ENCODE measurements at places on chromosomes 2 and 18.

GRCh38 chr2:4175343-4175742, 472.0 kb downstream of the DCDC2C start:
- DNase-seq: no peak

GRCh38 chr2:40317046-40317445, 134.8 kb downstream of the SLC8A1 start:
- no peak for DNase-seq

DNA sequence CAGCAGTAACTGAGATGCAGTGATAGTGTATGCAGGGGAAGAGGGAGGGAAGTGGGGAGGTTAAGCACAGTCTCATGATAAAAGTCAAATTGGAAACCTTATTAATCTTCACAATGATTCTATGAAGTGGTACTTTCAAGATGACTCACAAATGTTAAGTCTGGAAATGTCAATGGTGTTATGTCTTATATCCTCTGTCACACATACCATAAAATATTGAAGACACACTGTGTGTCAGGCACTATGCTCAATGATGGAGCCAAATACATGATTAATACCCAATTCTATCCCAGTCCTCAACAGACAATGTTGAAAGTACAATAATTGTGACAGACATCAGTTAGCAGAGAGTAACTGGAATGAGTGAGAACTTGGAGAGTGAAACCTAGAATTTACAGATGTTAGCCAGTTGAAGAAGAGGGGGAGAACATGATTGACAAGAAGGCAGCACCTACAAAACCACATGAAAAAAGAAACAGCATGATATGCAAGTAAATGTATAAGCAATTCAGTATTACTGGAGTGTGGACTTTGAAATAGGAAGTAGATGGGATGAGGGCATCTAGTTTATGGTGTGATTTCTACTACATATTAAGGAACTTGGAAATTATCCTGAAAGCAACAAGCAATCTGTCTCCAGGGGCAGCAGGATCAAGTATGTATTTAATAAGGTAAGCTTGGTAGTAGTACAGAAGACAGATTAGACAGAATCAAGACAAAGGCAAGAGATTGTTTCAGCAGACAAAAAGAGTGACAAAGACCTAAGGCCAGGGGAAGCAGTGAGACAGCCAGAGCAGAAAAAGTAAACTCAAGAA, 107.6 kb downstream of the STRN start:
- no peak for DNase-seq

- DNase-seq: no peak
Observed at GRCh38 chr2:195543063-195543462, 114.0 kb upstream of the SLC39A10 start.

DNA sequence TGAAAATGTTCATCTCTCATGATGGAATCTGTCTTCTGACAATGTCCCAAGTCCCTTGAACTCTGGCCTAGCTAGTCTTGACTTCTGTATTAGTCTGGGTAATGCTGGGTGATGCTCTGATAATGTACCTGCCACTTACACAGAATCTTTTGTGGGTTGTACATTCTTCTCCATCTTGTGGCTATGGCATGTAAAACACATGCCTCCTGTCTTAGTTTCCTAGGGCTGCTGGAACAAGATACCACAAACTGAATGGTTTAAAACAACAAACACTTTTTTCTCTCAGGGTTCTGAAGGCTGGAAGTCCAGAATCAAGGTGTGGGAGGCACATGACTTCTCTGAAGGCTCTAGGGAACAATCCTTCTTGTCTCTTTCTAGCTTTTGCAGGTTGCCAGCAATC, 57.1 kb downstream of the RAPGEF4 start:
- DNase-seq: no peak

- DNase-seq: no peak
Observed at GRCh38 chr2:219459460-219460311, 25.0 kb downstream of the SPEG start.

DNA sequence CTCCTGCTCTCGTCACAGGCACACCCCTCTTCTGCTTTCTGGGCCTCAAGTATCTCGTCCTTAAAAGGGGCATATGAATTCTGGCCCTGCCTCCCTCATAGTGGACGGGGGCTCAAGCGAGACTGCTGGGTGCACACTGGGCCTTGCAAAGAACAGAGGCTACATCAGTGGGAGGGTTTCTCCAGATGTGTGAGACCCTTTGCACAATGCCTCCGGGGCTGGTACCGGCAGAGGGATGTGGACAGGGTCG, 25.0 kb downstream of the CRACDL start:
- no peak for DNase-seq

DNA sequence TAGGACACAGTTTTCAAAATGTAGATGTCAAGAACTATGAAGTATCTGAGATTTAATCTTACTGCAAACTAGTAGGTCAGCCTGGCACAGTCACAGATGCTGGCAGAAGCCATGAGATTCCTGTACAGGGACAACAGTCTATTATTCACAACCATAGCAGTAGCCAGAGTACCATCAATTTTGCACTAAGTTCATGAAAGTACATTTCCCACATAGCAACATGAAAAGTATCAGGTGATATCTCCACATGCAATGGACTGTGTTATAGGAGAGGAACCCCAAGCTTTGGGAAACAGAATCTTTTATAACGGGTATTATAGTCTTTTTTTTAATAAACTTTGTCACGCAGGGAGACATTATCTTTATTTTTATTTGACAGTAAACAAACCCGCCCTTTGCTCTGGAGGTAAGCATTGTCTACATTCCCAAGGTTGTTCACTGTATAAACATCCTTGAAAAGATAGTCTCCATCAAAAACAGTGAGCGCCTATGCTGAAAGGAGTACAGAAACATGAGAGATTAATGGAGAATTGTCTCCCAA, 33.4 kb upstream of the DPP4 start:
- no peak for DNase-seq

DNA sequence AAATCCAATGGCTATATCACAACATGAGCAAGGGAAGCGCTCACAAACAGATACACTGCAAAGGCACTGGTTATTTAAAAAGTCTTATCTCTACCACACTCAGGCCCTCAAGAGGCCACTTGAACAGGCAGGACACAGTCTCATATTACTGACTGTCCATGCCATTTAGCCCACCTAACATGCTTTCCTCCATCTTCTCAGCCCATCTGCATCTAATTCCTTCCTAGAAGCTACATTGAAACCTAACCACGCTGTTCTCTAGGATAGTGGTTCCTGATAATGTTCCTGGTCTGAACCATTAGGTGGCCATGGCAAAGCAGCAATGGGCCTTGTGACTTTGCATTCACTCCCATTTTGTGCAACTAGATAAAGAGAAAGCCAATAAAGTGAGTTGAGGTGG, 22.5 kb upstream of the NEB start:
- DNase-seq: no peak

GRCh38 chr2:39696101-39696553, 30.4 kb downstream of the TMEM178A start:
- DNase-seq: peak; percentile 55

- DNase-seq: no peak
Observed at GRCh38 chr2:10523406-10524189, 75.5 kb upstream of the ODC1 start.

DNA sequence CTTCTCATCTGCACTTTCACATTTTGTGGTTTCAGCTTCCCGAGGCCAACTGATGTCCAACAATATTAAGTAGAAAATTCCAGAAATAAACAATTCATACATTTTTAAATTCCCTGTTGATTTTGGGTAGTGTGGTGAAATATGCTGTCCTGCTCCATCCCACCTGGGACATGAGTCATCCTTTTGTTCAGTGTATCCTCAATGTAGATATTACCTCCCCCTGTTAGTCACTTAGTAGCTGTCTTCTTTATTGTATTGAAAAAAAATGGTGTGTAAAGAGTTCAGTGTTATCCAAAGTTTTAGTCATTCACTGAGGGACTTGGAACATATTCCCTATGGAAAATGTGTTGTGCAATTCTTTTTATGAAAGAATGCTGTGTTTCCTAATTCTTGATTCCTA, 348.1 kb downstream of the SOCS6 start:
- no peak for DNase-seq

DNA sequence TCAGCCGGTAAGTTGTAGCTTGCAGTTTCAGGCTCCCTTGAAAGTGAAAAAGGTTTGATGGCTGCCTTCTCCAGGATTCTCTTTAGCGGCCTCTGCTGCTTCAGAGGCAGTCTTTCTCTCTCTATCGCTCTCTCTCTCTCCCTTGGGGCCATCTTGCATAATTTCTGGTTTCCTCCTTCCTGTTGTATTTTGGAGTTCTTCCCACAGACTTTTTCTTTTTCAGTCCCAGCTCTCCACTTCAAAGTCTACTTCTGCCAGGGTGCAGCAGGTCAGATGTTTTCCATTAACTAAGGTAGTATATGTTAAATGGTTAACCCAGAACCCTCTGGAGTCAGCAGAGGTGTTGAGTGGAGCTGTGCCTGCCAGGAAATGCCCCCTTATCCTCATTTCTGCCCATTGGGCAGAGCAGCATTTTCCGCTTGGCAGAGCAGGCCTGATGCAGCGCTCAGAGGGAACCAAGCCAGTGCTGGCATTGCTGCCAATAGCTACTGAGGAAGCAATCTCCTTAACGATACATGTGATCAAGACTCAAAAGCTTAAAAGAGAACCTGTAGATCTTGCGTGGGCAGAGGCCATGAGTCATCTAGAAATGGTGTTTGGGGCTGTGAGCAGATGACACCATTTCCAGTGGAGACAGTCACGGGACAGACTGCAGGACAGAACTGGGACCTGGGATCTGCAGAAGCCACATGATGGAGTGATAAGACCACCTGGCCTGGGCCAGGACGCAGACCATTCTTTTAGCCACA, 20.8 kb downstream of the DBI start:
- DNase-seq: peak; percentile 59

DNA sequence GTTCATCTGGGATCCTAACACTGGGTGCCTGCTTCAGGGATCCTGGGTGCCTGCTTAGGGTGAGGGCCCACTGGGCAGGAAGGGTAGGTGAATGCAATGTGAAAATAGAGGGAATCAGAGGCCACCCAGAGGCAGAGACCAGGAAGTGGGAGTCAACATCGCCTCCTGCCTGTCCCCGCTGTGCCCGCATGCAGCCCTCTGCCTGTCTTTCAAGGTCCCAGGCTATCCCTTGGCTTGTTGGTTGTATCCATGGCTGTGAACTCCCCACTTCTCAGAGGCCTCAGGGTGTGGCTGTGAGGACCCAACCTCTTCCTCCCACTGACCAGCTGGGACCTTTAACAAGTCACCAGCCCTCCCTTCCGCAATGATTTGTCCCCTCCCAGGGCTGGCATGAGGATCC, 26.5 kb downstream of the PSD4 start:
- DNase-seq: no peak

DNA sequence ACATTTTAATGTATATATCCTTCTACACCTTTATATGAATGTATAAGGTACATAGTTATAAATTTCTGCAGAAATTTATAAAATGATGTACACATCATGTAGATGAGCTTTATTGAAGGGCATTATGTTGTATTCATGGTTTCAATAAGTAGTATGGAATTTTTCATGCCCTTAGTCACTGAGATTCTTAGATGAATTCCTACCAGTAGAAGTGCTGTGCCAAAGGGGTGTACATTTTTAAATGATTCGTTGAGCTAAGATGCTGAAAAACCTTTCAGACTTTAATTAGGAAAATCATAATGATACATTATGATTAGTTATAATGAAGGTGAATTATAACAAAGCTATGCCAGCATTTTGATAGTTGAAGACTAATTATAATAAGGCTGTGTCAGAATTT, 115.2 kb downstream of the ZNF236 start:
- DNase-seq: no peak

- DNase-seq: no peak
Observed at GRCh38 chr2:224027070-224027469, 12.0 kb downstream of the SERPINE2 start.

DNA sequence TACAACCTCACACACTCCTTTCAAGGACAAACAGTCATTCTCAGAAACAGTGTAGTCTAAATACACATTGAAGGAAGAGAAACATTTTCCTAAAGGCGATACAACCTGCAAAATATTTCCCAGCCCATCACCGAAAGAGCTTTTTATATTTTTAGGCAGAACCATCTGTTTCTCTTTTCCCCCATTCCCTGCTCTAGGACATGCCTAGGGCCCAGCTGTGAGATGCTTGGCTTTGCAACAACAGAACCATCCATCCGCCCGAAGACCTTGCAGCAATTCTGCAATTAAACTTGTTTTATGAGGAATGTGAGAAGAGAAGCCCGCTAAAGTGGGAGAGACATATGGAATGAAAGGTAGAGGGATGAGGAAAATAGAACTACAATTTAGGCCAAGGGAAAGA, 105.6 kb upstream of the RFX8 start:
- no peak for DNase-seq

GRCh38 chr2:11746807-11747459, 501 bp downstream of the LPIN1 start:
- DNase-seq: no peak

DNA sequence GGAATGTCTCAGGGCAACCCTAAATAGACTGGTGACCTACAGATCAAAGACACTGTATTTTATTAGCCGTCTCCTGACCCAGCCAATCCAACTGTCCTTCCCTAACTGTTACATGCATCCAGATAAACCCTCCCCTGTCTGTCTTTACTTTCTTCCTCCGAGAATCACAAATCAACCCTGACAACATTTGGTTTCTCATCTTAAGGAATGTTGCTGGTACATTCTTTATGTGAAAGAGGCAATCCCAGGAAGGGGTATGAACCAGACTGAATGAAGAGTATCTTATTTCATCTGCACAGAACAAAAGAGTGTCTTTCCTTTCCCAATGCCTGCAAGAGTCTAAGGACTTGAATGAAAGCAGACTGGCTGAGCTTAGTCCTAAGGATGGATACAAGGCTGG, 113.9 kb upstream of the LTBP1 start:
- DNase-seq: no peak

DNA sequence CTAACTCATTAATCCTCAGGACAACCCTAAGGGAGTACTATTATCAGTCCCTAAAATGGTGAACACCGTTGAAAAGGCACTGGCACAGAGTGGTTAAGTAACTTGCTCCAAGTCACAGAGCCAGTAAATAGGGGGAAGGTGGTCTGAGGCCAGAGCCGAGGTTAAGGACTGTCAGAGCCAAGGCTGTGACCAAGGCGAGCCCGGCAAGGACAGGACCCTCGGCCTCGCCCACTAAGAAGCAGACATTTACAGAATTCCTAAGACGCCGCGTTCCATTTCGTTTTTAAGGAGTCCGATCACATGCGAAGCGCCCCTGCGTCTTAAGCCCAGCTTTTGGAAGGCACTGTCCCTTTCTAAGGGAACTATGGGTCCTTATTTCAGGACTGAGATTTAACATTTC, 1.1 kb downstream of the PDIA6 start:
- DNase-seq: no peak

DNA sequence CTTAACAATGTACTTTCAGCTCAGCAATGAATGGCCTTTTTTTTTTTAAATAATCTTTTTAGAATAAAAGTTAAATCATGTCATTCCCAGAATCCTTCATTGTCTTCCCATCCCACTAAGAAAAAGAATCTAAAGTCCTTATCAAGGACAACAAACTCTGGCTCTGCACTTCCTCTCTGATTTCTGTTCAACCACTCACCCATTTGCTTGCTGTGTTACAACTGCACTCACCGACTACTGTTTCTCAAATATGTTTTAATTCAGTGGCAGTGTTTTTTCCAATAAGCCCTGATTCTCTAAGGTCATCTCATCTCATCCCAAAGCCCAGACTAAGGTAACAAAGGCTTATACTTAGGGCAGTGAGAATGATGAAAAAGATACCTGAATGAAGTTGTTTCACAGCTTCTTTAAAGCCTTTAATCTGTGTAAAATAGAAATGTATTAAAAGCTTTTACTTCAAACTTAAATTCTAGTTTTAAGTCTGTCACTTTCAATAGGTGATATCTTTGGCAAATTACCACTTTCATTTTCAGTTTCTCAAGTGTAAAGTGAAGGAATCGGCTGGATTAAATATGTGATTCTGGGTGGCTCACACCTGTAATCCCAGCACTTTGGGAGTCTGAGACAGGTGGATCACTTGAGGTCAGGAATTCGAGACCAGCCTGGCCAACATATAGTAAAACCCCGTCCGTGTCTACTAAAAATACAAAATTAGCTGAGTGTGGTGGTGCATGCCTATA, 87.6 kb downstream of the RBBP8 start:
- DNase-seq: no peak
